ENCODE measurements at places on chromosomes 4 and X. TPM values are rescaled to one million over a fixed set of nuclear protein-coding genes. Genes with fewer than 3 reads are reported as not detected.

The TMEM35A gene
- not detected for total RNA-seq

The CEP135 gene
- 16.9 TPM for total RNA-seq

The GAR1 gene
- total RNA-seq = 61.8 TPM

The HTRA3 gene
- total RNA-seq = 0.12 TPM

The NMU gene
- not detected for total RNA-seq

The CLCN5 gene
- total RNA-seq = 4.2 TPM

The NDUFB11 gene
- 89.5 TPM for total RNA-seq

The LRRC66 gene
- 0.05 TPM for total RNA-seq

The SYNPO2 gene
- total RNA-seq = 0.14 TPM

The NAP1L2 gene
- 2.1 TPM for total RNA-seq

The SPACA5 gene
- not detected for total RNA-seq

The SMARCAD1 gene
- 45.6 TPM for total RNA-seq

The SSX2B gene
- total RNA-seq = not detected

The RBM41 gene
- total RNA-seq = 16.2 TPM

The PHOX2B gene
- not detected for total RNA-seq

The FOXR2 gene
- total RNA-seq = not detected

The GPRASP3 gene
- total RNA-seq = 1.7 TPM

The PCDH19 gene
- total RNA-seq = not detected

The MAOB gene
- total RNA-seq = not detected

The XK gene
- total RNA-seq = 0.17 TPM

The CLTRN gene
- total RNA-seq = 0.33 TPM

The TKTL1 gene
- not detected for total RNA-seq

The OTC gene
- total RNA-seq = not detected

The POU4F2 gene
- not detected for total RNA-seq

The MAGEA9B gene
- not detected for total RNA-seq

The SSX4 gene
- total RNA-seq = not detected

The RAB39B gene
- 9.9 TPM for total RNA-seq

The DSPP gene
- not detected for total RNA-seq

The CT45A2 gene
- not detected for total RNA-seq

The CTAG2 gene
- total RNA-seq = not detected

All from activated CD4-positive, alpha-beta T cell treated with anti-CD3 and anti-CD28 coated beads, Interleukin-2, amount 10 ng/mL, durations not matched to agents 24 days and 14 days (primary cell).